ENCODE measurements at places on chromosomes 11 and 22.

DNA sequence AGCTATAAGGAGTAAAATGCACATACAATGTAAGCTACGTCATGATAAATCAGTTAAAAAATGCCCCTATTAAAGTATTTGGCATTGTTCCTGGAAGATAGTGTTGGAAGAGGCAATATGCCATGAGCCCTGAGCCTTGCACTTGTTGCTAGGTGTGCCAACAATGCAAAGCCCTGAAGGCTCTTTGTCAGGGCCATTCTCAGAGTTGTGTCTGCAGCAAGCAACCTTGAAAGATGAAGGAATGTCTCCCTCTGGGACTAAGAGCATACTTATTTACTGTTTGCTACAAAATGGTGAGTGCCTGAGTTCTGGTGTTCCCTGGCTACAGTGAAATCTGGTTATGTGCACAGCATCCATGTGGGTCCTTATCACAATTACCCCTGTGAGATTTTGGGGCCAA lies 322.3 kb upstream of the FAT3 start:
- no peak for DNase-seq

DNA sequence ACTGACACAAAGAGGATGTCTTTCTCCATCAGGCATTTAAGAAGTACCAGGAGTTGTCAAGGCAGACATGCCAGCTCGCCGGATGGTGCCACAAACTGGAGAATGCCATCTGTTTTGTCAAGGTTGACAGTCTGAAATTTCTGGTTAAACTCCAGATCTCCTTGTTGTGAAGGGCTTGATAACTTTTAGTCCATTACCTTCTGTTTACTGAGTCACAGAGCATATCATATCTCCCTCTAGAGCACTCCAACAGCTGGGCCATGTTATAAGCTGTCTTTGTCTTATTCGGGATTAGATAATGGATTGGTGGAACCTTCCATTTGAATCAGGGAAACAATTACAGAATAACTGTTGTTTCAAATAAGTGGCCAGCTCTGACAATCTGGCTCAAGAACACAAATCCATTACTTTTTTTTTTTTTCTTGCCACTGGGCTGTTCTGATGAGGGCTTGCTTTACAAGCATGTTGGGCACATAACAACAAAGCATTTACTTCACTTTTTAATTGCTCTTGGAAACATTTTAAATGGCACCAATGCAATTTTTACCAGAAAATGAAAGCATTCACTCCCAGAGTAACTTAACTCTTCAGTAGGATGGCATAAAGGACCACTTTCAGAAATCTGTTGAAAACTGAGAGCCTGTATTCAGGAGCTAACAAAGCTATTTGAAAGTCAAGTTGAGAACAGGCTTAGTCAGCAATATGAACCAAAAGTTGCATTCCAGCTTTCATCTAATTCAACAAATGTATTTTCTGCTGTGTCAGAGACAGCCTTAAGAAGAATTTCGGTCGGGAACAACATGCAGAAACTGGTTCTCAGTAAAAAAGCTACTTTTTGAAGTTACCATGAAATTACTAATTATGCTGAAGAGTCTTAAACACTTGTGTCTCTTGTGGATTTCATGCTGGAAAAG lies 227.6 kb upstream of the PITPNB start:
- no peak for DNase-seq

DNA sequence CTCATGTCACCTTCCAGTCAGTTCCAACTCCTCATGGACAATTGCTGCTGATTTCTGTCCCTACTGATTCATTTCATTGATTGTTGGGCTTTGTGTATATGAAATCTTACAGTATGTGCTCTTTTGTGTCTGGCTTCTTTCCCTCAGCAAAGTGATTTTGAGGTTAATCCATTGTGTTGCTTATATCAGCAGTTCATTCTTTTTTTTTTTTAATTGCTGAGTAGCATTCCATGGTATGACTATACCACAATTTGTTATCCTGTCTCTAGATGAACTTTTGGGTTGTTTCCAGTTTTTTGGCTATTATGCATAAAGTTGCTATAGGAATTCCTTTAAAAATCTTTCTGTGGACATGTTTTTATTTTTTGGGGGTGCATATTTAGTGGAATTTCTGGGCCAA lies 59.9 kb downstream of the NXPE1 start:
- no peak for DNase-seq

DNA sequence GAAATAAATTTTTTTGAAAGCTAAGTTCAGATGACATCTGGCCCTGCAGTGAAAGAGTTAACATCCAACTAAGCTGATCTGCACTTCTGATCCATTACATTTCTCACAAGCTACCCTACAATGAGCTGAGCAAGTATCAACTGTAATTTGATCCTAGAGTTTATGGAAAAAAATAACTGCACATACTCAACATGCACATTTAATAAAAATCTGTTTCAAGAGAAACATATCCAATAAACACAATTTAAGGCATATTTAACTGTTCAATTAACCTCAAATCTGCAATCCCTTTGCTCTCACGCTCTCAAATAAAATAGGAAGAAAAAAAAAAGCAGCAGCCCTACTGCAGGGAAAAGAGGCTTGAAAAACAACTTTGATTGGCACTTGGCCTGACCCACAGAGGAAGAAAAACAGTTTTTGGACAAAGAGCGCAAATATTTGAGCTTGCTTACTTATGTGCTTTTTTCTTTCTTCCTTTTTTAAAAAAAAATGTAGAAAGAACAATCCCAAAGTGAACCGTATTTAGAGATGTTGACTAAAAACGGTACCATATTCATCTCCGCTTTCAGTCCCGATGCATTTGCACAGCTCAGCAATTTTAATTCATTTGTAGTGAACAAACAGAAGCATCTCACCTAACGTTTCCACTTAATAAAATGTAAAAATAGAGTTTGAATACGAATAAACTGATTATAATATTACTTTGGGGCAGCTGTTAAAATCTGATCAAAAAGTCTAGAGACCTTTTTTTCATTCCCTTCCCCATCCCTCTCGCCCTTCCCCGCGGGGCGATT lies 1.6 kb downstream of the SESN3 start:
- DNase-seq = no peak

GRCh38 chr11:9823887-9824385 lies 160.1 kb downstream of the SWAP70 start:
- no peak for DNase-seq

DNA sequence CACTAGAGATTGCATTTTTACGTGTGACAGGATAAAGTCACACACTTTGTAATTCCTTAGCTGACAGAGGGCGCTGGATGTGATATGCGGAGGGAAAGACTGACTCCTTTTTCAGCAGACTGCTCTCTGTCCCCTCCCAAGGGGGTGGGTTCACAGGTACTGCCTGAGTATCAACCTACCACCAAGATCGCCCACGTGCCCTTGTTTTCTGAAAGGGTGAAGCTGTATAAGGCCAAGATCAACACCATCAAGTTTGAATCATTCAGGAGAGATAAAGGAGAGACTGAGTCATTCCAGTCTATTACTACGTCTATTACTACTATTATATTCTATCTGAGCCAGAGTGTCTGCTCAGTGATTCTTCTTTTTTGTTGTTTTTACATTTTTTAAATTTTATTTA lies 30.7 kb downstream of the BUD13 start:
- DNase-seq = peak; percentile 20

- DNase-seq = no peak
Measured at GRCh38 chr11:12686246-12687060, 12.2 kb downstream of the TEAD1 start.

GRCh38 chr22:34159491-34159890 lies 239.2 kb upstream of the LARGE1 start:
- no peak for DNase-seq

GRCh38 chr11:17384002-17384511 lies 4.4 kb downstream of the KCNJ11 start:
- DNase-seq = peak; percentile 65

DNA sequence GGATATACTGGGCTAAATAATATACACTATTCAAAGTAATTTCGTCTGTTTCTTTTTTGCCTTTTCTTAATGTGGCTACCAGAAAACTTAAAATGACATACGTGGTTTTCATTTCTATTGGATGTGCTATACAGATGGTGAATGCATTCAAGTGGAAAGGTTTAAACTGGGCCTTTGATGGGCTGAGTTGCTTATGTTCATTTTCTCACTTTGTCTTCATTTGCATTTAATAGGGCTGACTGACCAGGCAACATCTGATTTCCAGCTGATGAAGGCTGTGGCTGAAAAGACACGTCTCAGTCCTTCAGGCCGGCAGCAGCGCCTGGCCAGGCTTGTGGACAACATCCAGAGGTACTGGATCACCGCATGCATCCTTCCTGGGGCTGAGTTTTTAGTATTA lies 27.9 kb downstream of the PIWIL4 start:
- DNase-seq = no peak

- no peak for DNase-seq
Measured at GRCh38 chr22:20514658-20515406, 7.4 kb downstream of the MED15 start.

GRCh38 chr11:10500757-10501684 lies 40.0 kb downstream of the RNF141 start:
- DNase-seq = no peak

- DNase-seq = no peak
Measured at GRCh38 chr11:1498262-1498661, 11.7 kb upstream of the MOB2 start.

DNA sequence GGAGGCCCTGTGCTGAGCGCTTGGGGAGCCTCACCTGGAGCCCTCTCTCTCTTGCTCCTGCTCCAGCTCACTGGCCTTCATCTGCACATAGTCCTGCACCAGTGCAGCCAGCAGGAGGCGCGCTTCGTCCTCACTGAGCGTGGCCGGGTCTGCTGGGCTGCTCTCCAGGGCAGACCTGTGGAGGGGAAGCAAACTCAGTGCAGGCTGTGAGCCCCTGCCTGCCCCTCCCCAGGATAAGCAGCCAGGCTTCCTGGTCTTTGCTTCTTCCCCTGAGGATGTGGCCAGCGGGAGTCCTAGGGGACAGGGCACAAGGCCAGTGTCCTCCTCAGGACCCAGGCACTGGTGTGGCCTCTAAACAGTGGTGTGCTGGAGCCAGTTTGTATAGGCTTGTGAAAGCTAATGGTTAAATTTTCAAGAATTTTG lies 2.2 kb downstream of the CALCA start:
- peak; percentile 23 for DNase-seq

- DNase-seq = no peak
Measured at GRCh38 chr11:79193663-79194310, 247.0 kb downstream of the TENM4 start.

- DNase-seq = no peak
Measured at GRCh38 chr11:131025421-131026125, 109.3 kb upstream of the SNX19 start.

DNA sequence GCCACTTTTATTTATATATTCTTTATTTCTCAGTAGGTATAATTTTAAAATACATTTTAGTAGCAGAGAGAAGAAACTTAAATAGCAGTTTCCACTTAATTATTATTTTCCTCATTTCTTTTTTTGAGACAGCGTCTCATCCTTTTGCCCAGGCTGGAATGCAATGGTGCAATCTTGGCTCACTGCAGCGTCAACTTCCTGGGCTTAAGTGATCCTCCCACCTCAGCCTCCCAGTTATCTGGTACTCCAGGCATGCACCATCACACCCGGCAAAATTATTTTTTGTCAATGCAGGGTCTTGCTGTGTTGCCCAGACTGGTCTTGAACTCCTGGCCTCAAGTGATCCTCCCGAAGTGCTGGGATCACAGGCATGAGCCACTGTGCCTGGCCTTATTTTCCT lies 38.3 kb downstream of the ATG13 start:
- DNase-seq = no peak

DNA sequence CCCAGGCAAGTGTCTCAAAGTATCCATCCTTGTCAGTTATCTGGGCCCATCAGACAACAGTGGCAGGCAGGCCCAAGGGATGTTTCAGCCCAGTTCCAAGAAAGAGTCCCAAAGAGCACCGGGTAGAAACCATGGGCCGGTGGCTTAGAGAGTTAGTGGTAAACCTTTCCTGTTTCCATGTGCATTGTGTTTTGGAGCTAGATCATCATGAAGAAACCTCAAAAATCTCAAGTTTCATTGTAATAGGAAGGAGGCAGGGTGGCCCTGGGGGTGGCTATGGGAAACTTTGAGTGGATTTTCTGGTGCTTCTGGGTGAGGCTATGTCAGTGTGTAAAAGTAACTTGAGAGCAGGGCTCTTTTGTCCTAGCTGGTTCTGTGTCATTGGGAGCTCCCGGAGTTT lies 68.1 kb downstream of the UBASH3B start:
- DNase-seq = no peak

DNA sequence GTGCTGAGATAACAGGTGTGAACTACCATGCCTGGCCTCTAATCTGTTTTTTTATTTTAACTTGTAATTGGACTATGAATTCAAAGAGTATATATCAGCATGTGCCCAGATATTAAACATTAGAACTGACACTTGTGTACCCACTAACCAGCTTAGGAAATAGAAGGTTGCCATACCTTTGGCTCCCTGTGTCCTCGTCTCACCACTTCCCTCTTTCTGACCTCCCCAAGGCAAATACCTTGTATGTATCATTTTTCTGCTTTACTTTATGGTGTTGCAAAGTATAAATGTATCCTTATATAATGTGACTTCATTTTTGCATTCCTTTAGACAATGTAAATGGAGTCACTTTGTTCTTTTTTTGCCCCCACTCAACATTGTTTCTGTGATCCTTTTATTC lies 9.1 kb downstream of the PPP6R3 start:
- no peak for DNase-seq

- DNase-seq = no peak
Measured at GRCh38 chr11:35178873-35179272, 39.9 kb downstream of the CD44 start.

DNA sequence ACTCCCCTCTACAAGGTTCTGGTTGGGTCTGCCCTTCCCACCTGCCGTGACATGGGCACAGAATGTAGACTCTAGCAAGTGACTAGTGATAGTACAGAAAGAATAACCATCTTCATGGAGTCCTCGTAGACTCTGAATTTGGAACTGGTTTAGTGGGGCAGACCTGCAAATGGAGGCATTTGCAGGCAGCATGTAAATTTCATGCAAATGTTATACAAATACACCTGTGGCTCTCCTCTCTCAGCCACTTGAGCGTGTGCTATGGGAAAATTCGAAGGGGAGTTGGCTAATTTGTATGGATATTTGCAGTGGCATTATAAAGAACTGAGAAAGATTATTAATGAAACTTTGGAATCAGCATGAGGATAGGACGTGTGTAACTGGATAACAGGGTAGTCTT lies 85.0 kb downstream of the SCN3B start:
- no peak for DNase-seq

- DNase-seq = no peak
Measured at GRCh38 chr11:119874660-119875238, 145.7 kb upstream of the NECTIN1 start.

GRCh38 chr11:60699284-60699691 lies at the start of gene MS4A8:
Gene MS4A8, plus strand, starts transcription at chr11:60699612. Its CDS starts 1,249 bp downstream, at chr11:60700861.
- no peak for DNase-seq

- DNase-seq = no peak
Measured at GRCh38 chr11:76347466-76347865, 33.5 kb downstream of the THAP12 start.

DNA sequence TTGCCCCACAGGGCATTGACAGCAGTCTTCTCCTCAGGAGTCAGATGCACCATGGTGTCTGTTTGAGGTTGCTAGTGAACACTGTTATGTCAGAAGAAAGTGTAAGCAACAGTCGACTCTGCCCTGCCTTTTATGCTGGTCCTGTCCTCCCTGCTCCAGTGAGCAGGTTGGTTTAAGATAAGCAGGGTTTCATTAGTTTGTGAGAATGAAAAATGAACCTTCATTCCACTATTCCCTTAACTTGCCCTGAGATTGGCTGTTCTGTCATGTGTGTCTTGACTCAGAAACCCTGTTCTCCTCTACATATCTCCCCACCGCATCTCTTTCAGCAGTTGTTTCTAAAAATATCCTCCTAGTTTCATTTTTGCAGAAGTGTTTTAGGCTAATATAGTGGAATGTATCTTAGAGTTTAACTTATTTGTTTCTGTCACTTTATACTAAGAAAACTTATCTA lies at the start of gene HBD:
Gene HBD (minus strand): TSS at position 103 of the 454 bp plus-strand sequence. CDS start 50 bp downstream, at position 53.
- no peak for DNase-seq
